Upper lobe of left lung (tissue), 6 donors: ENCODE measurements at places on chromosomes 1 and 21.

GRCh38 chr1:231512147-231512698 is 16.2 kb upstream of the TSNAX start:
- DNase-seq, result no peak

GRCh38 chr1:37323486-37324377 is 150.6 kb upstream of the ZC3H12A start:
- no peak for DNase-seq

DNA sequence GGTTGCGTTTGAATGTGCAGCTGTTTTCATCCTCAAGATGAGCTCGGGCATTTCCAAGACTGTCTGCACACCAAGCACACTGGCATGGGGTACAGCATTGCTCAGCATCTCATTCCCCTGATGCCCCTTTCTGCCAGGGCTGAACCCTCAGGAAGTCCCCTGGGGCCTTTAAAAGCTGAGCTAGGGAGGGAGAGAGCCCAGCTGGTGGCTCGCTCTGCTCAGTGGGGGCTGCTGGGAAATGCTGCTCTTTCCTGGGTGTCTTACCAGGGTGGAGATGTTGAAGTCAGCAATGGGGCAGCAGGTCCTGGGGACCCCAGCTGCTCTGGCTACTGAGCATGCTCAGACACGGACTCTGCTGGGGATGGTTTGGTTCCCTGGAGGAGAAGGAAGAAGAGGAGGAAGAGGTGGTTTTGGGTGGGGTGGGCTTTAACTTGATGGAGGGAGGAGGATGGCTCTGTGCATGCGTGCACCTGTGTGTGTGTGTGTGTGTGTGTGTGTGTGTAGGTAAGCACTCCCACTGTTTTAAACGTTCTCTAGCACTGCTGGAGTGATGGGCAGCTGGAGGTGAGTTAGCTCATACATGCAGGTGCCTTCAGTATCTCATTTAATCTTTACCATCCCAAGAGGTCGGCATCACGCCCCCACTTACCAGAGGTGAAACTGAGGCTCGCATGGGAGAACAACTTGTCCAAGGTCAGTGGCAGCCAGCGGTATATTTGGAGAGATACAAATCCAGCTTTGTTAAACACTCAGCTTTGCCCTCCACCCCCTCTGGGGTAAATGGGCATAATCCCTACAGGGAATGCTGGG is 40.9 kb downstream of the ACTL8 start:
- DNase-seq, result no peak

- no peak for DNase-seq
These were observed 107.1 kb upstream of the ERRFI1 start for GRCh38 chr1:8133190-8133589.

DNA sequence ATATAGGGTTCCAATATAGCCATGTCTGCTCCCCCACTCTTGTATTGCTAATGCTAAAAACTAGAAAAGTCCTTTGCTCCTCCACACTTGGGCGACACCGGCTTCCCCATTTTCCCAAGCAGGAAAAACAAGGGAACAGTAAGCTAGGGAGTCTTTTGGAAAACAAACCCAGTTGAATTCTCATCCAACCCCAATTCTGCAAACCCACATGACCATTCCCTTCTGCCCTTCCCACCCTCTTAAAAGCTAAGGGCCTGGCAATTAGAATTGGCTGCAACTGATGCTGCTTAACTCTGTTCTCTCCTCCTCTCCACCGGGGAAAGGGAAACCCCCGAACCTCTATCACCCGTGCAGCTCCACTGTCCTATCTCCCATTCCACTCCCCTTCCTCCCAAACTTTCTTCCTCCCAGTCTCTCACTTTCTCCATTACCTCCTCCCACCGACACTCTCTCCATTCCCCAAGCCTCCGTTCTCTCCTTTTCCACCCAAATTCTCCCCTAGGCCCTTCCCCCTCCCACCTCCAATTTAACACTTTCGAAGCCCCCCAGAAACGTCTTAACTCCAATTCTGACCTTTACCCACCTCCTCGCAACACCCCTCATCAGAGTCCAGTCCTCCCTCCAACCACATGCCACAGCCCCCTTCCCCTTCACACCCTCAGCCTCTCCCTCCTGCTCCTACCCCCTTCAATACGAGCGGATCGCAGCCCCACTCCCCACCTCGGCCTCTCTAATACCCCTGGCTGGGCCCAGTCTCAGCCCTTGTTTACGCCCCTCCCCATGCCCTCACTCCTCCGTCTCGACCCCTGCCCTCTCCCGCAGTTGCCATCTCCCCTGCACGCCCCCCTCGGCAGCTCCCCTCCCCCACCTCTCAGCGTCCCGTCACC is 701 bp downstream of the DEDD start:
- peak; percentile 41 for DNase-seq

DNA sequence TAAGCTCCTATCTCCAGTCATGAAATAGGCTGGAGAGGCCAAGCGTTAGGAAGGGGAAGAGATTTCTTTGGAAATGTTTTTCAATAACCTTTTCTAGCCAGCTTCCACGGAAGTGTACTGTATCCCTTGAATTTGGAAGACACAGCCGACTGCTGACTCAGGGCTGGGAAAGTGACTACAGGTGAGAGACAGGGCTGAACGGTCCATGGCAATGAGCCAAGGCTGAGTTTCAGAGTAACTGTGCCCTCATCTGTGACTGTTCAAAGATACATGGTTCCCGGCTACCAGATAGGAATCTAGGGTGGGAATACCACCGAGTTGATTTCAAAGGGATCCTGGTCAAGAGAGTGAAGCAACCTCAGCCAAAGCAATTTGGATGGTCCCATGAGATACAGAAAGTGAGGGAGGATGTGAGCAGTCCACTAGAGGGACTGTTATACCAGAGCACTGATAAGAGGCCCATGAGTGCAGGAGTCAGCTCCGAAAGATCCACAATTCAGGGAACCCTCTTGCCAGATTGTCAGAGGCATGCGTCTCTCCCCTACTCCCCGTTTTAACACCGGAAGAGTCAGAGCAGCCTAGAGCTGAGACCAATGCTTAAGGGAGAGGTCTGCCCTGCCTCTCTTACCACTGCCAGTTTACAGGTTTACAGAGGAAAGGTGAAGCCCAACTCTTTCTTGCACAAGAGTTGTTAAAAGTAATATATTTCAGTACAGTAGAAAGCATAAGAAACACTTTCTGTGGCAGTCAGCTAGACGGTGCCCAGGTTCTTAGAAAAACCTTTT is 3.2 kb upstream of the KRTAP19-8 start:
- no peak for DNase-seq

GRCh38 chr21:42291751-42292562 is 23.3 kb downstream of the TFF3 start:
- DNase-seq, result no peak

GRCh38 chr1:198864695-198865094 is 225.9 kb downstream of the PTPRC start:
- DNase-seq, result no peak

GRCh38 chr1:15802234-15802965 is 5.0 kb downstream of the UQCRHL start:
- DNase-seq, result no peak

GRCh38 chr1:54499360-54500106 is 48.5 kb upstream of the ACOT11 start:
- DNase-seq, result no peak

DNA sequence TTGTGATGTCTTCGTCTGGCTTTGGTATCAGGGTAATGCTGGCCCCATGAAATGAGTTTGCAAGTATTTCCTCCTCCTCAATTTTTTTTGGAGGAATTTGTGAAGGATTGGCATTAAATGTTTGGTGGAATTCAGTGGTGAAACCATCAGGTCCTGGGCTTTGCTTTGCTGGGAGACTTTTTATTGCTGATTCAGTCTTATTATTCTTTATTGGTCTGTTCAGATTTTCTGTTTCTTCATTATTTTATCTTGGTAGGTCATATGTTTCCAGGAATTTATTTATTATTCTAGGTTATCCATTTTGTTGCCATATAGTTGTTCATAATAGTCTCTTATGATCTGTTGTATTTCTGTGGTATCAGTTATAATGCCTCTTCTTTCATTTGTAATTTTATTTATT is 126.7 kb downstream of the RABGAP1L start:
- no peak for DNase-seq

GRCh38 chr1:230877146-230877923 is 9.0 kb upstream of the C1orf198 start:
- no peak for DNase-seq

GRCh38 chr1:204077979-204078696 is 5.2 kb downstream of the SOX13 start:
- DNase-seq, result peak; percentile 79
